SJCRH30 (cell line): ENCODE measurements at places on chromosomes 12 and 14. TPM values are rescaled to one million over a fixed set of nuclear protein-coding genes. Genes with fewer than 3 reads are reported as not detected.

DNA sequence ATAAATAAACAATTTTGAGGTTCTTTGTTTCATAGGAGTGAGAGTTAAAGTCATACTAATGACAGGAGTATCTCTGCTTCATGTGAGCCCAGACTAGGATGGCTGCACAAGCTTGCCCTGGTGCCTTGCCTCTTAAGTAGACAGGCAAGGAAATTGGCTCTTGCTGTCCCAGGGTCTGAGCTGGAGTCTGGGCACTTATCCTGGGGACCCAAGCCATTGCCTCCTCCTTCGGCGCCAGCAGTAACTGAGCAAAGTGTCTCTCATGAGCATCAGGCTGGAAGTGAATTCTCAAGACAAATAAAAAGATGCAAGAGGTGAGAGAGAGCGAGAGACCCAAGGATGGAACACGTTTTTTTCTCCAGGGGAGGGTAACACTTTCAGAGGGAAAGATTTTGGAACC, 6.9 kb upstream of the FBXW8 start:
- no peak for DNase-seq

GRCh38 chr12:48980389-48980952, 2.3 kb downstream of the WNT1 start:
- DNase-seq = no peak

GRCh38 chr12:111175396-111176094, 193.3 kb downstream of the PHETA1 start:
- DNase-seq = no peak

Gene ISCU
- total RNA-seq = 65.0 and 70.1 TPM in 2 replicates

Gene SYT1
- total RNA-seq = 4.9 and 6.8 TPM in 2 replicates

DNA sequence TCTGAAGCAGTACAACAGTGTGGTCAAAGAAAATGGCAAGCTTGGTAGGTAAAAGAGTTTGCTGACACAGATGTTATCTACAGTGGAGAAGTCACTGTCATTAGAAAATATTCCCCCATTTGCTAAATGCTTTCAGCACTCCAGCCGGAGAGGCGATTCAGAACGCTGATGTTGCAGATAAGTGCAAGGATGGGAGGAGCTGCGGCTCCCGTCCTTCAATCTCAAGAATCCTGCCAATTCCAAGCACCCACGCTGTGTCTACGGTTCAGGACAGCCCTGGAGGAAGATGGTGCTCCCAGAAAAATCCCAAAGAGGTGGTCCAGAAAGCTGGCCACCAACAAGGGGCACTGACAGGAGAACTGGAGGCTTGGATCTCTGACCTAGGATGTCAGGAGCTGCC, 79.1 kb downstream of the ZFP36L1 start:
- no peak for DNase-seq

DNA sequence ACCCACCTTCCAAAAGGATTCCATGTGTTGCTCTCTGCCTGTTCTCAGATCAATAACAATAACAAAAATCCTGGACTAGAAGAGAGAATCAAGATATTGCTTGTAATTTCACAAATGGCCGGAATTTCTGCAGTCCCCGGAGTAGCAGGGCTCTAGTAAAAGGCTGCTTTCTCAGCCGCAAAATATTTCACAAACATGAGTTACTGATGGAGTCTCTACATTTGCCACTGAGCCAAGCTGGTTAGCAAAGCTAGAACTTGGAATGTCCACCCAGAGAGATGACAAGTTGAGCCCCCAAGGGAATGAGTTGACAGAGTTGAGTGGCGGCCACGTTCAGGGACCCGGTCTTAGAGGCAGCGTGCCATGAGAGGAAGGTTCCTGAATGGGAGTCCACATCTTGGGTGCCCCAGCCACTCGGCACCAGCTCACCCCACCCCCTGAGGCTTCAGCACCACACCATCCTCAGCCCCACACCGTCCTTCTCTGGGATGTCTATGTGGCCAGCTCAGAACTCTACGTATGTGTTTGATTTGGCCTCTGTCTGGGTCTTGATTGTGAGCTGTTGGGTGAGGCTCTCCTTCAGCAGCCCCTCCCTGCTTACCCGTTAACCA, 15.9 kb downstream of the FBLN5 start:
- DNase-seq = no peak

Gene STAC3
- total RNA-seq = 1,199 and 1,339 TPM in 2 replicates

DNA sequence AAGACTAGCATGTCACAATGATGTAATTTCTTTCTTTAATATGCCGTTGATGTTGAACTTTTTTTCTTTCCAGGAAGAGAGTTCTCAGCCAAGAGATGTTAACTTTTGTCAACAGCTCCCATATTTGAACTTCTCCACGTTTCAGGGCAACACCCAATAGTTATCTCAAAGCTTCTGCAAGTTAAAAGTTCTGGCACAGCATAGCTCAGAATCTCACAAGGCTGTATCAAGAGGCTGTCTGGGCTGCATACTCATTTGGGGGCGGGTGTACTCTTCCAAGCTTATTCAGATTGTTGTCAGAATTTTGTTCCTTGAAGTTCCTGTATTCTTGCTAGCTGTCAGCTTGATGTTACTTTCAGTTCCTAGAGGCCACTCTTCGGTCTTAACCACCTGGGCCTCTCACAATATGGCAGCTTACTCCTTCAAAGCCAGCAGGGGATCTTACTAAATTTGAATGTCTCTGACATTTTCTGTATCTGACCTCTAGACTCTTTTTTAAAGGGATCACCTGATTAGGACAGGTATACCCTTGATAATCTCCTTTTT, 38.9 kb downstream of the KCNC2 start:
- no peak for DNase-seq

- DNase-seq = no peak
Measured at GRCh38 chr14:95761436-95761835, 47.5 kb upstream of the TCL1A start.

GRCh38 chr14:35965400-35965799, 139.3 kb downstream of the BRMS1L start:
- no peak for DNase-seq

DNA sequence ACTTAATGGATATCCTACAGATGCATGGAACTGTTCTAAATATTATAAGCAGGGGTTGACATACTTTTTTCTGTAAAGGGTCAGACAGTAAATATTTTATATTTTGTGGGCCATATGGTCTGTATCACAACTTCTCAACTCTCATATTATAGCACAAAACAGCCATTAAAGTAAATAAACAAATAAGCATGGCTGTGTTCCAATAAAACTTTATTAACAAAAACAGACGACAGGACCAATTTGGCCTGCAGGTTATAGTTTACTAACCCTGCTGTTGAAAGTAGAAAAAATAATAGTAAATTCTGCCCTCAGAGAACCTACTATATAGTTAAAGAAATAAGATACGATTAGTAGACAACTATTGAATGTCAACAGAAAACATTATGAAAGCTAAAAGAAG, 17.5 kb downstream of the ATG2B start:
- DNase-seq = no peak

DNA sequence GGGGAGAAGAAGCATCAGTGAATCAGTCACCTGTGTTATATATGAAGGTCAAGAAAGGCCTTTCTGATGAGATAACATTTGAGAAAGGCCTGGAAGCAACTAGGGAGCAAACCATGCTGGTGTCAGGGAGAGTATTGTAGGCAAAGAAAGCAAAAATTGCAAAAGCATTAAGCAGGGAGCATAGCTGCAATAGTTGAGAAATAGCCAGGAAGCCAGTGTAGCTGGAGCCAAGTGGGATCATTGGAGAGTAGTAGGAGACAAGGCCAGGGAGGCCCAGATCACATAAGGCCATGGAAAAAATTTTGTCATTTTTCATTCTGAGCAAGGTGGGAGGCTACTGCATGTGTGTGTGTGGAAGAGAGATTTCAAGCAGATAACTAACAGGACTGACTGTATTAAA, 18.8 kb upstream of the MAGOHB start:
- no peak for DNase-seq

DNA sequence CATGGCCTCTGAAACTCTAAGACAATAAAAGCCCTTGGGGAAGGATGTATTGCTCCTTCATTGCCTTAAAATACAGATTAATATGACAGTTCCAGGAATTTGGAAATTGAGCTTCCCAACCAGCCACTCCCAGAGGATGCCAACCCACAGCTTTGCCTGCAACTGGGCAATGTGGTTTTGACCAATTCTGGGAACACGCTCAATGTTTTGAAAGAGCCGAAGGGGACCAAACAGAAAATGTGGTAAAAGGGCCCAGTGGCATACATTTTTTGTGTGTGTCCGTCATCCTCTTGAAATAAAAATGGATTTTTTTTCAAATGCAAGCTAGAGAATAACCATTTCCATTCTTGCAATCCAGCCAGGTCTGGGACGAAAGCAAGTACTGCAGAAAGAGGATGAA, 88.3 kb upstream of the PLEKHG7 start:
- no peak for DNase-seq

GRCh38 chr14:70045844-70046535, 142.8 kb downstream of the SLC8A3 start:
- peak; percentile 24 for DNase-seq

Gene IAPP
- not detected in 2 replicates for total RNA-seq

DNA sequence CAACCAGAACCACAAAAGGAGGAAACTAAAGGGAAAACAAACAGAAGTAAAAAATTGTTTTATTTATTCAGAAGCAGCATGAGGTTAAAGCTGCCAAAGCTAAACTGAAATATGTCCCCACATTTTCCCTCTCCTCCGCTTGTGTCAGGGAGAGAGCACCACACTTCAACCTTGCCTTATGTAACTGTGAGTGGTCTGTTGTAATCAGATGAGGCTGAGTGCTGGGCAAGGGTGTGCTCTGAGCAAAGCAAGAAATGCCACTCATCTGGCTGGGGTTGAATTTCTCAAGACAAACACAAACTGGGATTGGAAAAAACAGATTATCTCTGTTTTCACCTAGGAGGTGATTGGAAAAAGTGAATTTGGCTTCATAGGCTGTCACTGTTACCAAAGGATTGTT, 12.2 kb downstream of the CAPZA3 start:
- no peak for DNase-seq

- no peak for DNase-seq
Measured at GRCh38 chr14:20112321-20112720, 1.8 kb downstream of the OR4K17 start.

Gene IL31
- total RNA-seq = not detected in 2 replicates

DNA sequence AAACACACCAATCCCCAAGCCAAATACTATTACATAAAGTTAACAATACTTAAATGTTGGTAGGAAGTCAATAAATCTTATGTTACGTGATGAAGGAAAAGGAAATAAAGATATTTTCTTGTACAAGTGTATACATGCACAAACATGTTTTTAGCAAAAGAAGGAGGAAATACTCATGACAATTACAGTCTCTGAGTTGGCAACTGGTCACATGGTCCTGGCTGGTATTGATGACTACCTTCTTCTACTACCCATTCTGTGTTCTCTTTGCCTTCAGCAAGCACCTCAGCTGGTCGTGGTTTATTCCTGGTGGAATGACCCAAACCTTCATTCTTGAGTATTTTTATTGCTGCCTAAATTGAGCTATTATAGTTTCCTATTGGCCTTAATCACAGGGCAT, 84.8 kb downstream of the PLBD1 start:
- DNase-seq = no peak

Gene HOXC4
- 4.7 and 6.3 TPM in 2 replicates for total RNA-seq
